ENCODE measurements at places on chromosomes 11 and 22.

- no peak for DNase-seq
Measured at GRCh38 chr22:37045958-37046357, 5.6 kb upstream of the KCTD17 start.

DNA sequence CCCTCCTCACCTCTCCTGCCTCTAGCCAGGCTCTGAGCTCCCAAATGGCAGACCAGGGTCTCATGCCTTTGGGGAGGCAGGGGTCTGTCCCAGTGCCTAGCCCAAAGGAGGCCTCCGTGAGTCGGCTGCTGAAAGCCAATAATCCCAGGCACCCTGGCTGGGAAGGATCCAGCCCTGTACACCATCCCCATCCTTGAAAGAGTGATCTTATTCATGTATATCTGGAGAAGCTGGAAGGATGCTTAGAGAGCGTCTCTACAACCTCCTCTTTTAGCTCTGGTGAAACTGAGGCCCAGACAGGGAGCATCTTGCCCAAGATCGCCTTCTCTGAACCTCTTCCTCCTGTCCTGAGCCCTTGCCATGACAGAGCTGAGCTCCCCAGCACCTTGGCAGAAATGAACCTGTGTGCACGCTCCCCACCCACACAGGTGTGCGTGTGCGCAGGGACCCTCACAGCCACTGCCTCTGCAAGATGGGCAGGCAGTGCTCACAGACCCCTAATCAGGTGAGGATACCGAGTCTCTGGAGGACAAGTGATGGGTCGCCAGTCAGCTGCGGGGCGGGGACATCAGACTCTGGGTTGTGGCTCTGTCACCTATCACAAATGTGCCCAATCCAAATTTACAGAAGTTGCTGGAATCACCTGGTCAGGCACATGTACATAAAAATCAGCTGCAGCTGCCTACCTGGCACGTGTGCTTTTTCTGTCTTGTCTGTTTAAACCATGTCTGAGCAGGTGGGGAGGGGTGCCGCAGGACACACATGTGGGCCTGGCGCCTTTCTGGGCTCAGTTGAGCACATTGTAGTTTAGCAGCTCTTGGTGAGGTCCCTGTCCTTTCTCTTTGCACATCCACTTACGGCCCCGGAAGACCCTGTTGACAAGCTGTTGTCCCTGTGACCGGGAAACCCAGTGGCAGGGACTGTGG lies 49.3 kb upstream of the WNT7B start:
- no peak for DNase-seq

- DNase-seq = no peak
Measured at GRCh38 chr11:87712802-87713202, 462.4 kb downstream of the RAB38 start.

- DNase-seq = no peak
Measured at GRCh38 chr11:115769891-115770290, 265.7 kb upstream of the CADM1 start.

- no peak for DNase-seq
Measured at GRCh38 chr11:104823657-104824056, 74.6 kb downstream of the CASP12 start.

- DNase-seq = no peak
Measured at GRCh38 chr11:12979928-12980689, 29.0 kb upstream of the RASSF10 start.

GRCh38 chr11:111665777-111666176 lies 63.5 kb downstream of the SIK2 start:
- no peak for DNase-seq

GRCh38 chr11:80899381-80899780 lies 1458.6 kb upstream of the TENM4 start:
- no peak for DNase-seq

Measured in BE2C (cell line).